ENCODE measurements at places on chromosomes 13 and 19.
A peak's percentile ranks its signal among the peaks of the same experiment; 100 is the strongest.

DNA sequence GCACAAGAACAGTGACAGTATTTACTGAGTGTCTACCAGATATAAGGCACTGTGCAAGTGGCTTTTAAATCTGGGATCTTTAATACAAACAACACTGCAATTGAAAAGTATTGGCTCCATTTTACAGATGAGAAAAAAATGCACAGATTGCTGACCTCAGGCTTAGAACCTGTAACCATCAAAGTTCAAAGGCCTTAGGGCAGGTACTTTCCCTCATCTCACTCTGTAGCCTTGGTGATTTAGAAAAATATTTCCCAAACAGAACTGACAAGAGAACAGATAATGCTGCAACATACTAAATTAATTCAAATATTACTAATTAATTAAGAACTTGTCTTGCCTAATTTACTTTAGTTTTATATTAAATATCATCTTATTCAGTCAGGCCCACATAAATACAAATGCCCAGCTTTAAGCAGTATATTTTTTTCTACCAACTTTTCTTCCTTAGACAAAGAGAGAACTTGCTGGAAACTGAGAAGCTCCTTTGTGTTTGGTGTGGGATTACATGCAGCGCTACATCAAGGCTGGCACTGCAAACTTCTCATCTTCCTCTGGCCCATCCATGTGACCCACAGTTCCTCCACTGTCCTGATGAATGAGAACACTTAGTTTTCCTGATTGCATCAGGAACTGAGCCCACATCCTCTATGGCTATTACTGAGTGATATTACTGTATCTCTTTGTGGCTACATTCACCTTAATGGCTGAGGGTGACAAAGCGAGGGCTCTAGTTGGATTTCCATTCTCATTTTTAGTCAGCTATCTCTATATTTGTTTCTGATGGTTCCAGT is 302.1 kb downstream of the ENOX1 start:
- H3K36me3 ChIP-seq: no peaks in the 10 kb centered on the region
- H3K27me3 ChIP-seq: no peaks in the 10 kb centered on the region
- H3K27ac ChIP-seq: no peak overlapping the region
- no peak for DNase-seq
- H3K4me1 ChIP-seq: peaks cover 9% of the 10 kb centered on the region
- H3K4me3 ChIP-seq: no peak overlapping the region

DNA sequence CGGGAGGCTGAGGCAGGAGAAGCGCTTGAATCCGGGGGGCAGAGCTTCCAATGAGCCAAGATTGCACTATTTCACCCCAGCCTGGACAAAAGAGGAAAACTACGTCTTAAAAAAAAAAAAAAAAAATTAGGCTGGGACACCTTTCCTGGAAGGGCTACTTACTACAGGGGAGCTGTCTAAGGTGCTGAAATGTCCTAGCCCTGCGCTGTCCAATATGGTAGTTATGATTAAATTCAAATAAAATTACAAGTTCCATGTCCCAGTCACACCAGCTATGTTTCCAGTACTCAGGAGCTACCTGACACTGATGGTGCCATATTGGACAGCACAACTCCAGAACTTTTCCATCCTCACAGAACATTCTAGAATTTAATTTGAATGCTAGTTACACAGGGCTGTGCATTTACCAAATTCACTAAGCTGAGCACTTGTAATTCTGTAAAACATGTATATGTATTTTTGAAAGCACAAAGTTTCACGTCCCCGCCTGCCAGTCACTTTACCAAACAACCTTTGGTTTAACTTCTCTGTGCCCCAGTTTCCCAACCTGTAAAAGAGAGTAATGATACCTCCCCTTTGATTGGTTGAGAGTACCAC is 9.2 kb upstream of the ZSCAN22 start:
- H3K27me3 ChIP-seq: no peaks in the 10 kb centered on the region
- no peak overlapping the region for H3K27ac ChIP-seq
- no peak for DNase-seq
- H3K4me1 ChIP-seq: no peaks in the 10 kb centered on the region
- no peak overlapping the region for H3K4me3 ChIP-seq

DNA sequence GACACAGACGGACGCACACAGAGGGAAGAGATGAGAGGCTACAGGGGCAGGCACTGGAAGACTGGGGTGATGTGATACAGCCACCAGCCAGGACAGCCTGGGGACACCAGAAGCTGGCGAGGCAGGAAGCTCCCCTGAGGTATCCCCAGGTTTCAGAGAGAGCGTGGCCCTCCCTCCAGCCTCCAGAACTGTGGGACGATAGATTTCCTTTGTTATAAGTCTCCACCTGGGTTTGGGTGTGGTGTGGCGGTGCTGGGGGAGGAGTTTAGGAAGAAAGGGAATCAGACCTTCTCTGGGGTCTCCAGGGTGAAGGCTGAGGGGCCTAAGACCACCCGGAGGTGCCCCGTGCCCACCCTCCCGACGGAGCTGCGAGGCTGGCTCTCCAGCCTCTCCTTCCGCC is 2.7 kb upstream of the ASPDH start:
- no peaks in the 10 kb centered on the region for H3K36me3 ChIP-seq
- no peak overlapping the region for H3K4me3 ChIP-seq
- no peaks in the 10 kb centered on the region for H3K4me1 ChIP-seq
- H3K27me3 ChIP-seq: no peaks in the 10 kb centered on the region

DNA sequence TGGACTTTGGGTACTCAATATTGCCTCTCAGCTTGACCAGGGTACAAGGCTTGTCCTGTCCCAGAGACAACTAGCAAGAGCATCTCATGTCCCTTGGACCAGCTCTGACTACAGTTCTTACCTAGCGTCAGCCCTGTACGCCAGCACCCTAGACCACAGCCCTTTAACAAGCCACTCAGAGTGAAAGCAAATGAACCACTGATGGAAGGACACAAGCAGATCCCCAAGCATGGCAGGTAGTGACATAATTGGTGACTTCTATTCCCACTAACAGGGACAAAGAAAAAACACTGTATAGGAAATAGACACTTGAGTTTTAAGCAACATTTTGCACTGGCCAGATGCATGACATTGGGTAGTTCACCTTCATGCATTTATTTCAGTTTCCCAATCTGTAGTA is 8.8 kb upstream of the LRCH1 start:
- no peak overlapping the region for H3K27ac ChIP-seq
- DNase-seq: no peak
- H3K4me1 ChIP-seq: no peaks in the 10 kb centered on the region
- no peak overlapping the region for H3K4me3 ChIP-seq

DNA sequence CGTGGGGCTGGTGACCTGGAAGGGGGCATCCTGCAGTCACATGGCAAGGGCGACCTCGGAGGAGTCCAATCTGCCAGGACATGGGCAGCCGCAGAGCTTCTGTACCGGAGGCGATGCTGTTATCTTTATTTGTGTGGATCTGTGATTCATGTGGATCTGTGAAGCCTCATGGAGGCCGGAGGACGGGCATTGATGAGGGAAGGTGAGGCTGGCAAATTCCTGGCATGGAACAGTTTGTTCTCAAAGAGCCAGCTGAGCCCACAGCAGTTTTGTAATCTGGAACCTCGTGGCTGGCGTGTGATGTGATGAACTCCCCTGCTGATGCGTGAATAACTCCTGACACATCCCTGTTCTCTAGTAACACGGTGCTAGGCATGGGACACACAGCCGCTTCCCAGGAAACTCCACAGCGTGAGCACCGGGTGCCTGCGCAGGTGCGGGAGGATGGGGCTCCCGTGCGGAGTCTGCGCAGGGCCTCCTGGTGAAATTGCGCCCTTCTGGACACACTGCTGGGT is 40.4 kb downstream of the ATP11A start:
- peak overlapping the region; percentile 83 for H3K27ac ChIP-seq
- H3K4me3 ChIP-seq: no peak overlapping the region
- no peaks in the 10 kb centered on the region for H3K36me3 ChIP-seq
- peak; percentile 43 for DNase-seq
- H3K4me1 ChIP-seq: peaks cover 46% of the 10 kb centered on the region

DNA sequence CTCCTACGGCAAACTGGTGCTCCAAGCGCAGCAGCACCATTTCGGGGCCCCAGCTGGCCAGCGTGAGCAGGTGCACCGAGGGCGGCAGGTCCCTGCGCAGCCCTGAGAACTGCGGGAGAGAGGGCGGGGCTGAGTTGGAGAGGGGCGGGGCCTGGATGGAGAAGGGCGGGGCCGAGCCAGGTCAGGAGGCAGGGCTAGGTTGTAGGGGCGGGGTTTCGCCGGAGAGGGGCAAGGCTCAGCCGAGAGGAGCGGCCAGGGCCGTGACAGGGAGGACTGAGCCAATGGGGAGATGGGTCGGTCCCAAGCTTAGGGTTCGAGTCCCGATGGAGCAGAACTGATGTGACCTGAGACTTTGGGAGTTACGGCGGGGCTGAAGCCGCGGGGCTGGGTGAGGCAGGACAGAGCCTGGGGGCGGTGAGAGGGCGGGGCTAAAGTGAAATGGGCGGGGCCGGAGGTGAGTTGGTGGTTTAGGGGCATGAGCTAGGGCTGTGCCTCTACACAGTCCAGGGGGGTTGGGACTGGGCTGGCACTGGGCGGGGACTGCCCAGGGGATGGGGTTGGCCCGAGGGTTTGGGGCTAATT is 19.0 kb downstream of the MAN2B1 start:
- peak overlapping the region; percentile 56 for H3K4me3 ChIP-seq
- no peaks in the 10 kb centered on the region for H3K27me3 ChIP-seq
- H3K4me1 ChIP-seq: peaks cover 10% of the 10 kb centered on the region
- peak; percentile 88 for DNase-seq
- no peak overlapping the region for H3K27ac ChIP-seq

DNA sequence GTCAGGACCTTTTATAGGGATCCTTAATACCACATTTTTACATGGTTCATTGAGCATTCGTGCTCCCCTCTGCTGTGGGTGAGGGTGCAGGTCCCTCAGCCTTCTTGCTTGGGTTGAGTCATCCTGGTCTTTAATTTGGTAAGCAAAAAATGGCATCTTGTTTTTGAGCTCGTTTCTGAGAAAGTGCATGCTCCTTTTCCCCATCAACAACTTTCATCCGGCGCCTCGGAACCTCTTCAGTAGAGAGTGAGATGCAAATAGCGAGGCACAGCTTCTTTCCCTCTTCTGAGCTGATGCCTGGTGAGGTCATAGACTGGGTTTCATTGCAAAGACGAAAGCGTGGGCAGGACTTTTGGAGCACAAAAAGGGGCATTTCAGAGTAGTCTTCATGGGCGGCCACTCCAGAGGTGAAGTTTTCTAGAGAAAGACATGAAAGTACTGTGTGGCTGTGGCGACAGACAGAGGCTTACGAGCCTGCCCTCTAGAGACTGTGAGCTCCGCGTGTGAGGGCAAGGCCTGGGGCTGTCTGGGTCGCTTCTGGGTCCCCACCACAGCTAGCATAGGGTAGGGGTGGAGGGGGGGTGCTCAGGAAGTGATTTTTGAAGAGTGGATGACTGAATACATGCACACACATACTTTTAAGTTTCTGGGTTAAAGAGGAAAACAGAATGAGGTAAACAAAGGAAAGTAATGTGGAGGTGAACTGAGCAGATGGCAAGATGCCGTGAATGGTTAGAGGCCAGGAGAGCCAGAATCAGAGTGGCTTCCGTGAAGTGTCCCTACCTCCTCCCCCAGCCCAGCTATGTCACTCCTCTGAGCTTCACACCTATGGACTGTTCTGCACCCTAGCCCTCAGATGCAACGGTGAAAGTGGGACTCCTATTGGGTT is 44.3 kb downstream of the BBC3 start:
- H3K27ac ChIP-seq: no peak overlapping the region
- H3K36me3 ChIP-seq: peaks cover 9% of the 10 kb centered on the region
- DNase-seq: no peak
- peaks cover 24% of the 10 kb centered on the region for H3K4me1 ChIP-seq
- H3K4me3 ChIP-seq: no peak overlapping the region
- no peaks in the 10 kb centered on the region for H3K27me3 ChIP-seq

DNA sequence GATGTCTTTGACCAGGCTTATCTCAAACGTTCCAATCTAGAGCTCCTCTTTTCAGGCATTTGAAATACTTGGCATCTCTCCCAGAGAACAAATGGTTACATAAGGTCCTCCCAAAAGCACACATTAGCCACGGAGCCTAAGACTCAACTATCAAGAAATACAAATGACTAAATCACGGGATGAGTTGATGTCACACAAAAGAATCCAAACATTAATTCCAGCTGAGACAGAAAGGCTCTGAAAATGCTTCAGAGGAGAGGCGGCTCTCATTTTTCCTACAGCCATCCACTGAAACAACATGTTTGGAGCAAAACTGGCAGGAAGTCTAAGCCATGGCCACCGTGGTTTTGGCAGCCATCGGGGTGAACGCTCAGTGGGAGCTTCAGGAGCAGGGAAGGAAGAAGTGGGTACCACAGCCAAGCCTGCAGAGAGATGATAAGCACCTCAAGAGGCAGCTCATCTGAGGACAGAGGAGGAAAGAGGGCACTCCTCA is 122.5 kb downstream of the STK24 start:
- H3K36me3 ChIP-seq: peaks cover 55% of the 10 kb centered on the region
- H3K27ac ChIP-seq: peak overlapping the region; percentile 33
- peaks cover 24% of the 10 kb centered on the region for H3K4me1 ChIP-seq
- H3K4me3 ChIP-seq: no peak overlapping the region
- DNase-seq: peak; percentile 51

- peak overlapping the region; percentile 66 for H3K4me3 ChIP-seq
- peaks cover 11% of the 10 kb centered on the region for H3K4me1 ChIP-seq
- DNase-seq: no peak
- no peaks in the 10 kb centered on the region for H3K36me3 ChIP-seq
- no peak overlapping the region for H3K27ac ChIP-seq
- H3K27me3 ChIP-seq: no peaks in the 10 kb centered on the region
These were observed 353 bp downstream of the RFX2 start for GRCh38 chr19:6109947-6110346.

GRCh38 chr13:109724603-109725002 is 61.8 kb downstream of the IRS2 start:
- no peaks in the 10 kb centered on the region for H3K27me3 ChIP-seq
- H3K36me3 ChIP-seq: no peaks in the 10 kb centered on the region
- H3K4me3 ChIP-seq: no peak overlapping the region
- DNase-seq: no peak

DNA sequence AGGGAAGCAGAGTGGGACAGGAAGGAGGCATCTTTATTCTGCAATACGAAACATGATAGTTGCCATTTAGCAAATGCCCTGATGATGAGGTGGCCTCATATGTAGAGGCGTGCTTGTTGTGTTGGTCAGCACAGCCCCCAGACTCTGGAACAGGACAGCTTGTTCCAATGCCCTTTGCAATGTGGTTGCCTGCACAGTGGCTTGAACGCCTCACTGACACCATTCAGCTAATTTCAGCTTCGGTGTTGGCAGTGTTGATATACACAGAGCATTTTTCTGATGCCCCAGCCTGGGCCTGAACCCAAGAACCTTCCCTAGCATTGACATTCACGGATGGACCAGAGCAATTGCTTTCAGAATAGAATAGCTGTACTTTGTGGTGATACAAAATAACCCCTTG is 133.3 kb downstream of the HS6ST3 start:
- no peak overlapping the region for H3K27ac ChIP-seq
- no peaks in the 10 kb centered on the region for H3K36me3 ChIP-seq
- no peaks in the 10 kb centered on the region for H3K4me1 ChIP-seq
- DNase-seq: peak; percentile 49
- H3K27me3 ChIP-seq: no peaks in the 10 kb centered on the region
- no peak overlapping the region for H3K4me3 ChIP-seq

- no peak overlapping the region for H3K27ac ChIP-seq
- H3K36me3 ChIP-seq: no peaks in the 10 kb centered on the region
- DNase-seq: no peak
These were observed 78.8 kb upstream of the KCTD15 start for GRCh38 chr19:33717878-33718277.
